AG08396 (cell line): ENCODE measurements at places on chromosomes 4 and X.

- peak; percentile 12 for DNase-seq
Measured at GRCh38 chr4:118417325-118417724, 64.5 kb upstream of the PRSS12 start.

GRCh38 chr4:108103099-108103862 lies 65.5 kb downstream of the LEF1 start:
- DNase-seq: no peak

DNA sequence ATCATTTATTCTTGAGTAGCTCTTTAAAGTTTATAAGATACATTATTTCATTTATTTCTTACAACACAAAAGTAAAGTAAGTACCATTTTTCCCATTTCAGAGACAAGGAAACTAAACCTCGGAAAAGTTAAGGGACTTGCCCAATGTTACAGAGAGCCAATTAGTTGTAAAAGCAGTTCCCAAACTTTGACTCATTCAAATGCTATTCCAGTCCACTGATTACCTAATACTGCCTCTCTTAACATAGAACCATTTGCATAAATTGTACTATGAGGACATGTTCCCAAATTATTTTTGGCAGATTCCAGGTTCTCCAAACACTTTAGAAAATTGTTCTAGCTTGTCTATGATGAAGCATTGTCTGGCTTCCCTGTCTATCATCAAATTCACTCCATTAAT lies 45.6 kb upstream of the GRIA3 start:
- DNase-seq: no peak

GRCh38 chr4:189843413-189844009 lies 97.2 kb upstream of the FRG1 start:
- DNase-seq: no peak

- DNase-seq: no peak
Measured at GRCh38 chr4:179415037-179415846, 1973.0 kb upstream of the AGA start.

DNA sequence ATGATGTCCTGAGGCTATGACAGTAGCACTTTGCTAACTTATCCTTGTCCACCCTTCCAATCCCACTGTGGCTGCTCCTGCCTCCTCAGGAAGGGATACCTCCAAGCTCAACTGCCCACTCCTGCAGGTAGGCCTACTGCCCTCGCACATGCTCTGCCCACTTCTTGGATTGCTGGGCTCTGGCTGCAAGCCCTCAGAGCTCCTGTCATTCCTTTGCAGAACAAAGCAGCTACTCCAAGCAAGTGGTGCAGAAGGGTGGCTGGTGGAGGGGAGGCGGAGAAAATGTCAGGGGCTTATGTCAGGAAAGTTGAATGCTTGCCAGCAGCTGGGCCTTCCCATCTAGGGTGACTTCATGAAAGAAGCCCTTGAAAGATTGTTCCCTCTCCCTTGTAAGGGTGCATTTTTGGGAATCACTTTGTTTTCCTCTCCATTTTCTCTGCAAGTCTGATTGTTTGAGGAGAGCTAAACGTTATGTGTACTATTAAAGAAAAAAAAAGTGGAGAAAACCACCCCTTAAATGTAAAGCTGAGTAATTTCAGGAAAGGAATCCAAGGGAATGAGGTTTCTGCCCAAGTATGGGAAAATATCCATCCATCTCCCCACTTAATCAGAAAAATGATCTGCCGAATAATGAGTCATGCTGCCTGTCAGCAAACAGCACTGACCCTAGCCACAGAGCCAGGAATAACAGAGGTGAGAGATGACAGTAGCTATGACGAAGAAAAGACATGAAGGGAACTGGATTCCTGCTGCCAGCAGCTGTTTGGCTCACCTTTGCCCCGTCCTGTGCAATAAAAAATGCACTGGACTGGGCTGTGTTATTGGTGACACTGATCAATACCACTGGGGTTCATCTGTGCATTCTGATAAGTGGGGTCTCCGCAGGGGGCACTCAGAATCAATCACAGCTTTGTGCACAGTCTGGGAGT lies 102.0 kb downstream of the RTL5 start:
- peak; percentile 55 for DNase-seq

DNA sequence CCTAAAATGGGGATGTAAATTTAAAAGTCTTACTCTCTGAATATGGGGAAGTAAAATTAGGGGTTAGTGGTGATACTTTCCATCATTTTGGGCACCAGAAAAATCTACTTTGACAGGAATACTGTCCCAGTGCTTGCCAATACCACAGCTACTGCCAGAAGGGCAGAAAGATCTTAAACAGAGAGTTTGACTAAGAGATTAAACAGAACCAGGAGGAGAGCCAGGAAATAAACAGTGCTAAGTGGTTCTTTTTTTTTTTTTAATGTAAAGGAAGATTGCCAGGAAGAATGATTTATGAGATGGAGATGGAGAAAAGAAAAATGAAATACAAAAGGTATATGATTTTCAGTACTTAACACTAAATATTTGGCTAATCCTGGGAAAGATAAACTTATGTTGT lies 126.8 kb downstream of the RTL3 start:
- DNase-seq: no peak
